ENCODE measurements at places on chromosomes 16 and 17.

- no peak for DNase-seq
Observed at GRCh38 chr17:78448356-78448993, 70.0 kb downstream of the PGS1 start.

GRCh38 chr17:55635253-55635914, 87.3 kb downstream of the TMEM100 start:
- no peak for DNase-seq

DNA sequence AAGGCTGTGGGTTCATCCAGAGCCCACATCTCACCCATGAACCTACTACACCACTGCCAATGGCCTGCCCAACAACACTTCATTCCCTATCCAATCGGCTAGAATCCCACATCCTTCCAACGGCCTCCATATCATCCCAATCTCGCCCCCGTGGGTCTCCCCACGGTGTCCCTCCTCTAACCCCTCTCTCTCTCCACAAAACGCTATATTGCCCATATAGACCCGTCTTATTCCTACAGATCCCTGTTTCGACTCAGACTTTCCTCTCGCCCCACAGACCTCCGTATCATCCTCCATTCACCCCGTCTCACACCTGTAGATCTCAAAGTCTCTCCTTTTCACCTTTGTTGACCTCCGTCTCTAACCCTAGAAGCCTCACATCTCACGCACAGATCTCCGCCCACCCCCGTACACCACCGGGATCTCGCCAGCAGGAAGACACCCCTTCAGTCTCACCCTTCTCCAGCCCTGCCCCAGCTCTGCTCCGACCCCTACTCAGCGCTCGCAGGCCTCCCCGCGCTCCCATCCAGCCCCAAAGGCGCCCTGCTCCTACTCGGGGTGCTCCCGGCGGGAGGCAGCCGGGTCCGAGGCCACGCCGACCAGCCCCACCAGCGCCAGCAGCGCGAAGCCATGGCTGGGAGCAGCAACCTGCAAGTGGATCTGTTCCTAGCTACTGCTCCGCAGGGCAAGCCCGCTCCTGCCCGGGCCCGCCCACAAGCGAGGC, at the start of gene FDXR:
Gene FDXR, minus strand, starts transcription at position 682 of the 724 bp plus-strand sequence. Its CDS starts 50 bp downstream, at position 632.
- no peak for DNase-seq

DNA sequence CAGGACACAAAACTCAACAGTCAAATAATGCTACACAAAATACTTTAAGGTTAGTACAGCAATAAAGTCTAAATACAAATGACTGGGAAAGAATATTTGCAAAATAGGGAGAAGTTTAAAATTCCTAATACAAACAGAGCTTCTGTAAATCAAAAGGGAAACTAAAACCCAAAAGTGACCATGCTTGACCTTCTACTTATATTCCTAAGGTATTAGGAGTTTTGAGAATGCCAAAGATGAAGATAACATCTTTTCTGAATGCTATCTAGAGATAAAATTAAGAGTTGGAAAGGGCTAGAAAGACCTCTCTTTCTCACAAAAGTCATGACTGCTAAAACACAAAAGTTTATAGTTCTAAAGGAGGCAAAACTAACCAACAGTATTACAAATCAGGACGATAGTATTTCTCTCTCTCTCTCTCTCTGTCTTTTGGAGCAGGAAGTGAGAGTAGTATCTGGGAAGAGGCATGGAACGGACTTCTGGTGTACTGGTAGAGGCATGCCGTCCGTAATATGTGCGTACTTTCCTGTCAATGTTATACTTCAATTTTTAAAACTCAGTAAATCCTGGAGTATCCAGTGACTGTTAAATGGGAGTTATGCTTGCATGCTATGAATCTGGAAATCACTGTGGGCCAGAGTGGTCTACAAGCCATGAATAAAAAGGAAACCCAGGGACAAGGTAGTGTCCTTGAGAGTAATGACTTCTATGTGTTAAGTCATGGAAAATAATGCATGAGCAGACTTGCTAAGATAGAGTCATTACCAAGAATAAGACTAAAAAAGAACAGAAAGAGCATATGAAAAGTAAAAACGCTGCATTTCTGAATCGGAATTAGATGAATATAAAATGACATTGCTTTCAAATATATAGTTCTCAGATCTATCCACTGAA, 49.7 kb upstream of the ANKFY1 start:
- DNase-seq: no peak

DNA sequence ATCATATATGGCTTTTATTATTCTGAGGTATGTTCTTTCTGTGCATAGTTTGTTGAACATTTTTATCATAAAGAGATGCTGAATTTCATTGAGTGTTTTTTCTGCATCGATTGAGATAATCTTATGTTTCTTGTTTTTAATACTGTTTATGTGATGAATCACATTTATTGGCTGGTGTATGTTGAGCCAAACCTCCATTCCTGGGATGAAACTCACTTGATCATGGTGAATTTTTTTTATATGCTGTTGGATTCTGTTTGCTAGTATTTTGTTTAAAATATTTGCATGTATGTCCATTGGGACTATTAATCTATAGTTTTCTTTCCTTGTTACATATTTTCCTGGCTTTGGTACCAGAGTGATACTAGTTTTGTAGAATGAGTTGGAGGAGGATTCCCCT, 500.2 kb downstream of the CDH11 start:
- DNase-seq: no peak

DNA sequence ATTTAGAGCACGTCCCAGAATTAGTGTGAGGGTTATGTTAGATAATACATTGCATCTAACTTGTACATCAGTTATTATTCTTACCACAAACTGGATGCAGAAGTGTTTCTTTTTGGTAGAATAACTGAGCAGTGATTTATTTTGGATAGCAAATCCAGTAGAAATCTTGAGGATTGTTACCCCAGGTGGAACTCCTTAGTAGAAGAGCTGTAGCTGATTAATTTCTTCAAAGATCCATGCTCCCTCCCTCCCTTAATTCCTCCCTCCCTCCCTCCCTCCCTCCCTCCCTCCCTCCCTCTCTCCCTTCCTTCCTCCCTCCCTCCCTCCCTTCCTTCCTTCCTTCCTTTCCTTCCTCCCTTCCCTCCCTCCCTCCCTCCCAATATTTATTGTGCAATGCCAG, 337.7 kb downstream of the CA10 start:
- DNase-seq: no peak

DNA sequence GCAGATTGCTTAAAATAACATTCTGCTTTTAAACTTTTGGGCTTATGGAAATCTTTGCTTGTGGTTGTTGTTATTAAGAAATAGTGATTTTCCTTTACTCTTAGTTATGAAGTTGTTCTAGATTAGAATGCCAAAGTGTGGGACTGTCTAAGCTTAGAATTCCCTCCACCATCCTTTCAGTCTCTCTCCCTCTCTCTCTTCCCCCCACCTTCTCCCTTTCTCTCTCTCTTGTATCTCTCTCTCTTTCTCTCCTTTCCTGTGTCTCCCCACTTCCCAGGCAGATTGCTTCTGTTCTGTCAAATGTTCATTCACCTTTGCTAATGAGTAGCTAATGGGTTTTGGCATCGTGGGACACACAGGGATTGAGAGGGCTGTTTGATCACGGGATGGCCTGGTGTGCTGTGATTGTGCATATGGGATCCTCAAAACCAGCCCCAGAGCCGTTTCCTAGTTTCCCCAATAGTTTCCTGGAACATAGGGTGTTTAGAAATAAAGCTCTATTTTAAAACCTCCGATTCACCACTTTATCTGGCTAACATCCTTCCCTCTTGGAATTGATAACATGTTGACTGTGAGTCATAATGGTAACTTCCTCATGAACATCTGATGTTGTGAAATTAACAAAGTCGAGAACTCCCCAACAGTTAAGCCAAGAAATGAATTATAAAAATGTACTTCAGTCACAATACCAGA, 502.6 kb downstream of the TMEM114 start:
- no peak for DNase-seq

- DNase-seq: no peak
Observed at GRCh38 chr17:40348562-40349476, 15.7 kb downstream of the GJD3 start.

DNA sequence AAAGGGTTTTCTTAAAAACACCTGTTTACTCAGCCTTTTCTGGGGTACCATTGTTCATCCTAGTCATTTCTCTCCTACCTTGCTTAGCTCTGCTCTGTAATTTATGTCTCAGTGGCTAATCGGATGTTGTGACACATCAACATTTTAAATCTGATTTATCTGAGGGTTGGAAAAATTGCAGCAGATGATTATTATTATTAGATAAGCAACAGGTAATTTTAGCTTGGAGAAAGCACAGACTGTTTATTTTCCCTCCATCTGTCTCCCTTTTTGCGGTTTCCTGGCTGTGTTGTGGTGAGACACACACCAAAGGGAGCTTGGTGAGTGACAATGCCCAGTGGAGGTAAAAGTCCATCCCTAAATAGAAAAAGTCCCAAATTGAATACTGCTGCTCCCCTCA, 389.9 kb downstream of the UTP18 start:
- DNase-seq: no peak

DNA sequence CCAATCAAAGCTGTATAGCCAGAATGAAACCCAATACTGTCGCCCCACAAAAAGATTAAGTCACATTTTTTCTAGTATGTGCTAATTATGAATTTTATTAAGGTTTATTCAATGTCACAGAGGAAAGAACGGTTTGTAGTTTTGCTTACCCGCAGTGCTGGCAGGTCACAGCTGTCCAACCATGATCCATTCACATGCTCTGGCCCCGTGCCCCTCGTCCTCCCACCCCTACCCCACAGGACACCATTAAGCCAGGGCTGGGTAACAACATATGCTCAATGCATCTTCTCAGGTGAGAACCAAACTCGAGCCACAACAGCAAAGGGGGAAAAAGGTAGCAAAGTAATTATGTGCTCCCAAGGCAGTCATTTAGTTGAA, 589 bp upstream of the FBF1 start:
- DNase-seq: no peak

GRCh38 chr17:27496437-27496943, 40.2 kb downstream of the KSR1 start:
- DNase-seq: no peak

DNA sequence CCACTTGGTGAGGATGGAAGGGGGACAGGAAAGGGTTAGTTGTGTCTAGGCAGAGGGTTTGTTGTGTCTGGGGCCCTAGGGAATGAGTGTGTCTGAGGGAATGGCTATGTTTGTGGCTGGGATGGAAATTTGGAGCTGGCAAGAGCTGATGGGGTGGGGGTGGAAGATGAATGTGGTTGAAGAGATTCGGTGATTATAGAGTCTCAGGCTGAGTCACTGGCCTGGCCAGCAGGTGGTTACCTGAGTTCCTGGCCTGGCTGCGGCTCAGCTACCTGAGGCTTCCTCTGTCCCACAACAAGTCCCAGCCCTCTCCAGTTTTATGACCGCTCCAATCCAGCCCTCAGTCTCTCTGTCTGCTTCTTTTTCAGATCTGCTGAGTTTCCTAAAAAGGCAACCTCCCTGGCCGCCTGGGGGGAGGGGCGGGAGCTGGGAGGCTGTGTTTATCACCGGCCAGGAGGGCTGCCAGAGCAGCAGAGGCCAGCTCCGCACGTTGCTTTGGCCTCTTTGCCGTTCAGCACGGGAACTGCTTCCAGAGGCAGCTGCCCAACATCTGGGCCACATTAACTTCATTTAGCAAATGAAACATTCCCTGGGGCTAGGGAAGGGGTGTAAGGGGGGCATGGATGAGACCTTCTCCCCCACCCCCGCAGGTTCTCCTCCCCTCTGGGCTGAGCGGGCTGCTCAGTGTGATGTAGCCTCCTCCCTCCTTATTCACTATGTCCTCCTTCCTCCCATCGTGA, 21.8 kb downstream of the ITGB3 start:
- no peak for DNase-seq

DNA sequence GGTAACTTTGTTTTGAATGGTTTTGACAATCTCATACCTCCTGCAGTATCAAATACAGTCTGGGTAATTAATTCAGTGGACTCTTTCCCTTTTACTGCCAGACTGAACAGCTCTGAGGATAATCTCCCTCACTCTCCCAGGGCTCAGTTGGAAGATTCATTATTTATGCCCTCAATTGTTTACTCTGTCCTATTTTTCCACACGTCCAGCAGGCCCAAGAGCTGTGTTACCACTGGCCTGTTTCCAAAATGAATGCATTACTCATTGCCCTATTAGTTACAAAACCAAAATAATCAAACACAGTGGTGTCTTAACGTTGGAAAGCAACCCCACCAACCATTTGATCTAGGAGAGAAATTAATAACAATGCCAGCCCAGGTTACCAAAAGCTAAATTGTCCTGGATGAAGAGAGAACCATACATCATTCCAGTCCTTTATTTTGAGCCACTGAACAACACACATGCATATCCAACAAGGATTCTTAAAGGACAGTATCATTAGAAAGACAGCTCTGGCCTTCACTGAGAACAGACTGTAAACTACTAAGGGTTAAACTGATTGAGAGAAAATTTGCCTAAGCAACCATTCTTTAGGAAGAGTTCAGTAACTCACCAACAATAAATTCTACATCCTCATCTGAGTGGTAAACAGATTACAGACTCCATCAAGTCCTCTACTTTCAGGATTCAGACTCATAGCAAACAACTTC, 34.5 kb downstream of the FAM222B start:
- DNase-seq: no peak
